ENCODE measurements at places on chromosomes 5 and 9. TPM values are rescaled to one million over a fixed set of nuclear protein-coding genes. Genes with fewer than 3 reads are reported as not detected.

Gene UAP1L1
- 14.4 TPM for total RNA-seq

Gene PLK2
- 3.8 TPM for total RNA-seq

Gene MAPK9
- total RNA-seq = 38.1 TPM

Gene PCDHGA4
- 0.11 TPM for total RNA-seq

Gene RORB
- total RNA-seq = not detected

Gene SCGB3A2
- total RNA-seq = not detected

Gene CARD9
- total RNA-seq = 0.98 TPM

Gene PRXL2C
- total RNA-seq = 7.5 TPM

Gene DNAH5
- total RNA-seq = not detected

Gene TAF11L5
- not detected for total RNA-seq

Gene ANKRD33B
- 4.9 TPM for total RNA-seq

Gene UCK1
- 16.5 TPM for total RNA-seq

Gene PPP3R2
- total RNA-seq = not detected

Gene SH3TC2
- total RNA-seq = not detected

Gene ESM1
- not detected for total RNA-seq

Gene C5orf58
- not detected for total RNA-seq

Gene SPINK13
- not detected for total RNA-seq

Gene PANK3
- total RNA-seq = 33.8 TPM

Gene FSD1L
- 2.4 TPM for total RNA-seq

Gene ADGRD2
- total RNA-seq = not detected

Gene CEL
- 1.2 TPM for total RNA-seq

Gene SVEP1
- not detected for total RNA-seq

Gene LCN12
- 1.1 TPM for total RNA-seq

Gene ITGA2
- total RNA-seq = 0.61 TPM

Gene EQTN
- not detected for total RNA-seq

Gene LRRTM2
- not detected for total RNA-seq

Gene CCDC127
- 7.0 TPM for total RNA-seq

Gene BNC2
- total RNA-seq = not detected

Gene THOC3
- total RNA-seq = 68.8 TPM

Gene PCA3
- total RNA-seq = not detected

Gene TMEM215
- not detected for total RNA-seq

Gene GABRP
- total RNA-seq = not detected

Gene SPAG8
- 0.85 TPM for total RNA-seq

Gene C9orf85
- total RNA-seq = 10.4 TPM

Gene NDUFAF2
- 46.6 TPM for total RNA-seq

Gene FAM169A
- total RNA-seq = 9.1 TPM

Gene NR4A3
- total RNA-seq = 27.5 TPM

Gene FGF1
- not detected for total RNA-seq

Gene LCN15
- total RNA-seq = not detected

Gene SMIM3
- total RNA-seq = 16.8 TPM

Gene PCDHB9
- total RNA-seq = not detected

Gene PCDHA6
- total RNA-seq = not detected
